ENCODE measurements at places on chromosomes 12 and 14.

- no peak for DNase-seq
Measured at GRCh38 chr14:69682621-69683263, 71.3 kb downstream of the SUSD6 start.

DNA sequence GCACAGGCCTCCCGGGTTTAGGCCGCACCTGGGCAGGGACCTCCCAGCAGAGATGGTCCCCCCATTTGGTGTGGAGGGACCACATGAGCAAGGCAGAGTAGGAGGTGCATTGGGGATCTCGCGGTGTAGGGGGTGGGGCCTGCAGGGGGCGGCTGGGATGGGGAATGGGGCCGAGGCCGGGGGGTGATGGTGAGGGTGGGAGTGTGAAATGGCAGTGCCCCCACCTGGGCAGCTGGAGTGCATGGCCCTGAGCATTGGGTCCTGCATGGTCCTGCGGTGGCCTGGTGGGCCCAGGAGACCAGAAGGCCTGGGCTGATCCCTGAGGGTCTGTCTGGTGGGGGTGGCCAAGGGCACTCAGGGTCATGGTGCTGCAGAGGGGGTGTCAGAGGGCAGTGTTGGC lies 111.8 kb downstream of the KIF26A start:
- DNase-seq: no peak

GRCh38 chr12:8493084-8493483 lies 20.2 kb upstream of the CLEC4D start:
- DNase-seq: no peak

DNA sequence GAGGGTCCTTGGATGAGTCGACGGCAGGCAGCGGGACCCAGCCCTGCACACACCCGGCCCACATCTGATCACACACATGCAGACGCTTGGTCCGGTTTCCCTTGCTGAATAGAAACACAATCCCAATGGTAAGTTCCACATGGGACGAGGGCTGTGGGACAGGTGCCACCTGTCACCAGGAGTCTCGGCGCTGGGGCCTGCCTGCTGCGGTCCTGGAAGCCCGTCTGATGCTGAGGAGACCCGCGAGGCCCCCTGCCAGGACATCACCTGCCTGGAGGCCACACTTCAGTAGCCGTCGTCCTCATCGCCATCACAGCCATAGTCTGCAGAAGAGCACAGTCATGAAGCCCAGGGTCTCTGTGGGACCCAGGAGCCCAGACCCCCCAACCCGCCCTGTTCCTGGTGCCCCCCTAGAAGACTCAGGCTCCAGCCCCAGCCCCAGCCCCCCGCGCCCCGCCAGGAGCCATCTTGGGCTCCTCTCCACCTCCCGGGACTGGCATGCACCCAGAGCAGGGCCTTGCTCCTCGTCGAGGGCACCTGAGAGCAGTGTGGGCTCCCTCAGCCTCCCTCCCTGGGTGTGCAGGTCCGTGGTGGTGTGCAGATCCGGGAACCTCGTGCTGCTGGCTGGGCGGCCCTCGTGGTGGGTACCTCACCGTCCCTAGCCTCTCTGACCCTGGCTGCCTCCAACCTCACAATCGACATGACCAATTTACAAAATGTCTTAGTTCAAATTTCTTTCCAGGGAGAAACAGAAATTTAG lies 29.3 kb upstream of the NUDT14 start:
- DNase-seq: no peak

DNA sequence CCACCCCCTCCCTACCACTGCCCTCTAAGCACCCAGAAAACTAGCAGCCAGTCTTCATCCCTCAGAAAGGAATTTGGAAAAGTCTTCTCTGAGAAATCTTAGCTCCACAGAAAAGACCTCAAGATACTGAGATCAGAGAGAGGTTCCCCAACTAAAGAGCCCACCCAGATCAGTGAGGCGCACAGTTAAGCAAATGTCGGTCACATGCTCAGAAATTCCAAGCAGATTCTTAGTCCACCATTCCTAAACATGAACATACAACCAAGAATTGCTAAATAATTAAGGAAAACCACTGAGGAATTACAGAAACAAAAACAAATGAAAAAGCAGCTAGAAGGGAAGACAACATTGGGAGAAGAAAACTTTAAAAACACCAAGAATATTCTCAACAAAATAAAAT lies 32.3 kb downstream of the MED13L start:
- peak; percentile 39 for DNase-seq

GRCh38 chr14:92492258-92492657 lies 21.3 kb upstream of the RIN3 start:
- no peak for DNase-seq

- DNase-seq: peak; percentile 86
Measured at GRCh38 chr12:6961695-6962284, 8.7 kb downstream of the PHB2 start.

GRCh38 chr14:103279142-103280025 lies 54.7 kb upstream of the EIF5 start:
- no peak for DNase-seq

DNA sequence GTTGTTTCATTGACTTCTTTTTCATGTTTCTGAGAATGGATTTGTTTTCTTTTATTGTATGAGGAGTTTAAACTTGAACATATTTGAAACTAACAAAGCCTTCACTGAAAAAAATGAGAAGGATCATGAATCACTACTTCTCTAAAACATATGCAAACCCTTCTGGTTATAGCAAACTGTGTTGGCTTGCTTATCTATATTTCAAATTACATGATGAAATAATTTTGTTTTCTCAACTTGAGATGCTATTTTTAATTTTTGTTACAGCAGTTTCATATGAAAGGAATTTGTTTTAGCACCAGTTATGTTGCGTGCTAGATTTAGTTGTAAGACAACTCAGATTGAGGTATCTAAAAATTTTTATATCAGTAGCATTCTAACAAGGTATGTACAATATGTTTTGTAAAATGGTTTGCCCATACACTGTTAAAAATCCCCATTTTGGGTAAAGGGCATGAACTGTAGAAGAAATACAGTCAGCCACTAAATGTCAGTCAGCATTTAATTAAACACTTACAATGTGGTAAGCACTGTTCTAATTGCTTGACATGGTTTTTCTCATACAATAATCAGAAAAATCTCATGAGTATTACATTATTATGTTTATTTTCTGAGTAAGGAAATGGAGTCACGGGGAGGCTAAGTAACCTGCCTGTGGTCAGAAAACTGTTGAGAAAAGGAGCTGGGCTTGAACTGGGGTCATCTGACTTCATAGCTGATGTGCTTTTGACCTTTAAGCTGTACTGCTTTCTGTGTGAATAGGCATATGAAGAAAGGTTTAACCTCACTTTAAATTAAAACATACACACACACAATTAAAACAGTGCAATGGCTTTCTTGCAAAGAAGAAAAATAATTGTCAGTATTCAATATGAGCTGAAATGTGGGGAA lies 105.7 kb downstream of the PLEKHA5 start:
- peak; percentile 70 for DNase-seq

GRCh38 chr14:54535126-54535525 lies 25.4 kb downstream of the CGRRF1 start:
- DNase-seq: peak; percentile 46

DNA sequence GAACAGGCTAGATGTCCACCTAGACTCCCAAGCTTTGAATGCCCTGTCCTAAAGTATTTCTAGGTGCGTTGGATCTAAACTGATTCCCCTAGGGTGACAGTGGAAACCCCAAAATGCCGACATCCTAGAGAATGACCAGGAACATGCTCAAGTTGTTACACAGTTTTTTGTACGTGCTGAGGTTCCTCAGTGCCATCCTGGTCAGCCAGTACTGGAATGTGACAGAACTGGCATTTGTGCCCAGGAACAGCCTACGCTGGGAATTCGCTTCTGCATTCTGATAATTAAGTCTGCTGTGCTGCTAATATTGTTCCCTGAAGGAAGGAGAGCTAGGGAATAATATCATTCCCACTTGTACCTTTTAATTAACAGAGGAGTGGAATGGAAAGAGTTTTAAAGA lies 40.3 kb downstream of the BORCS5 start:
- no peak for DNase-seq

DNA sequence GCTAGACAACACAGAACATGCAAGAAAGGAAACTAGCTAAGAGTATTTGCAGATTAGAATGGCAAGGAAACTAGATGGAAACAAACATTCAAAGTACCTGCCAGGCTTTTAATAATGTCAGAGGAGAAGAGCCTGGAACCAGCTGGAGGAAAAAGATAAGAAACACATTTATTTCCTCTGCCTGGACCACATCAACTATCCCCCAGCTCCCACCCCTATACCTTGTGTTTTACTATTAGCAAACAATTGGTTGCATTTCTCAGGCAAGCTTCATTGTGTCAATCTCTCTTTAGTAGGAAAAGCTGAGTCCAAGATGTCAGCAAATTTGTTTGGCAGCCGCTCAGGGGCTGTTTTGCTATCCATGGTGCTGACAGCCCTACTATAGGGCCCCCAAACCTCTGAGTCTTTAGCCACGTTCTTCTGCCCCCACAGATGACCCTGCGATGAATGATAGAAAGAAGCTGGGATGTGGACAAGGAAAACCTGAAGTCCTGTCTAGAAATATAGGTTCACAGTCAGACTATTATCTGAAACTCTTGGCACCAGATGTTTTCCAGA lies 11.6 kb upstream of the SYNDIG1L start:
- DNase-seq: no peak

DNA sequence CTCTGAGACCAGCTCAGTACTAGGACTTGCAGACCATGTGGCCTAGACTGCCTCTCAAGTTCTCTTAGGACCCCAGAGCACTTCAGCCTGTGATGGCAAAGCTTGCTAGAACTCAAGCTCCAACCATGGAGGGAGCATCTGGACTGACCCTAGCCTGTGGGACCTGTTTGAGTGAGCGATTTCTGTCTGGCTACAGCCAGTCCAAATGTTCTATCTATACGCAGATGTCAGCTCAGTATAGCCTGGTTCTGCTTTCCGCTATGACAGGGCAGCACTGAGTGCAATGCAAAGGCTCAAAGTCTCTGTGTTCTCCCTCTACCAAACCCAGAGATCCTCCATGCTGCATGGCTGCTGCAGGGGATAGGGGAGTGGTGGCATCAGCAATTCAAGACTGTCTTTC lies 20.7 kb upstream of the PPM1H start:
- no peak for DNase-seq

GRCh38 chr14:47442211-47442610 lies 233.2 kb downstream of the MDGA2 start:
- peak; percentile 34 for DNase-seq

- no peak for DNase-seq
Measured at GRCh38 chr12:104248444-104248843, 32.9 kb downstream of the TXNRD1 start.

DNA sequence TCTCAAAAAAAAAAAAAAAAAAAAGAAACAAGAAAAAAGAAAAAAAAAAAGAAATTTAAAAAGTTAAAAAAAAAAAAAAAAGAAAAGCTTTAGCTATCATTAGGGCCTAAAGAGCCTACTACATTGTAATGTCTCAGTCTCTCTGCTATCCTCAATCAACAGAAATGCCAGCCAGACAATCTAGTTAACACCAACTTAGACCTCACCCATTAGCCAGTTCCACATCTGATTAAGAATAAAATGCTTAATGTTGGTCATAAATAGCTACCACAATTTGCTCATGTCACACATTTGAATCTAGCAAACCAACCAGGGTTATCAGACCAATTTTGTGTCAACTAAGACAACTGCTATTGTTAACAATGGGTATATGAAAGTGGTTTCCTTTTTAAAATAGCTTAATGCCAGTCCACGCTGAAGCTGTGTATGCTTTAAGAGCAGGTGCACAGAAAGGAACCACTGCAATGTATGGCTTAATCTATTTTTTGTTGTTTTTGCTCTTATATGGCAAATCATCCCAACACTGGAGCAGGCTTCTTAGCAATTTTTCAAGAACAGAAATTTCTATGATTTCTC lies 45.5 kb upstream of the SELPLG start:
- DNase-seq: no peak

- DNase-seq: no peak
Measured at GRCh38 chr14:92692822-92693226, 55.6 kb downstream of the LGMN start.

- no peak for DNase-seq
Measured at GRCh38 chr12:99959549-99960170, 25.1 kb downstream of the ANKS1B start.

GRCh38 chr12:63206909-63207308 lies 55.9 kb upstream of the AVPR1A start:
- DNase-seq: peak; percentile 22

- no peak for DNase-seq
Measured at GRCh38 chr12:214003-214741, at the start of gene SLC6A12. SLC6A12 (minus strand) TSS chr12:214157; CDS start chr12:209986, 4,171 bp downstream.

GRCh38 chr14:69260861-69261564 lies 1.1 kb downstream of the GALNT16 start:
- DNase-seq: no peak

GRCh38 chr12:108907839-108908351 lies 28.0 kb downstream of the DAO start:
- DNase-seq: no peak

- no peak for DNase-seq
Measured at GRCh38 chr12:49415521-49415970, 48.3 kb downstream of the SPATS2 start.

- DNase-seq: peak; percentile 96
Measured at GRCh38 chr12:18383203-18383602, 121.9 kb downstream of the PIK3C2G start.

- peak; percentile 62 for DNase-seq
Measured at GRCh38 chr12:4857472-4858291, 52.0 kb upstream of the KCNA1 start.

DNA sequence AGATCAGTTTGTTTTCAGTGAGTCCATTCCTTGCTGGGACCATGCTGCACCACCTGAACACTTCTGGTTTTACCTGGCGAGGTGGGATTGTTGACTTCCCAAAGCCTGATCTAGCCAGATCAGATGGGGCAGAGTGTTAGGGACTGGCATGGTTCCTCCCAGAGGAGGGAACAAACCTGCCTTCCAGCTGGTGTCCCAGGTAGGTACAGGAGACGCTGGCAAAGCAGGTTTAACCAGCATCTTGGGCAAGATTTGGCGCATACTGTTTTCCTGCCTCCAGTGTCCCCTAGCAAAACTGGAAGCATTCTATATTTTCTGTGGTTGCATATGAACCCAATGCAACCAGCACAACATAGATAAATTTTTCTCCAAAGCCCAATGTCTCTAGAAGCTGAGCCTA lies 14.6 kb upstream of the FOS start:
- DNase-seq: no peak

GRCh38 chr12:52415870-52416750 lies 10.0 kb upstream of the KRT82 start:
- peak; percentile 87 for DNase-seq

DNA sequence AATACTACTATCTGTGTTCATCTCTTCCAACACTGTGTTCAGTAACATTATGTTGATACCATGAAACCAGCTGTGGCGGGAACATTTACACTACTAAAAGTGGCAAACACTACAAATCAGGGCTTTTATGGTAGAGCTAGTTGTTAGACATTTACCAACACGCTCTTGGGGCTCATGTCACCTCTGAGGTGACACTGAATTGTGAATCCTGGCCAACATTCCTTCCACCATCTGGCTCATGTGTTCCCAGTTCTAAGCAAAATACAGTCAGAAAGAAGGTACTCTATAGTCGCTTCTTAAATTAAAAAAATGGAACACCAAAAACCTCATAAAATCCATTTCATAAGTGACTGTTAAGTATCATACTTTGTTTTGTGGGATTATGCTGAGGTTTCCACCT lies 436.6 kb downstream of the FUT8 start:
- no peak for DNase-seq

Data from fibroblast of skin of right quadriceps (primary cell).